ENCODE measurements at places on chromosomes 7 and 10. TPM values are rescaled to one million over a fixed set of nuclear protein-coding genes. Genes with fewer than 3 reads are reported as not detected.

- H3K27ac ChIP-seq = no peak overlapping the region
- no peak for DNase-seq
- H3K27me3 ChIP-seq = no peaks in the 10 kb centered on the region
- H3K36me3 ChIP-seq = no peaks in the 10 kb centered on the region
- no peaks in the 10 kb centered on the region for H3K4me1 ChIP-seq
Observed at GRCh38 chr7:30814700-30815387, 43.6 kb downstream of the MINDY4 start.

DNA sequence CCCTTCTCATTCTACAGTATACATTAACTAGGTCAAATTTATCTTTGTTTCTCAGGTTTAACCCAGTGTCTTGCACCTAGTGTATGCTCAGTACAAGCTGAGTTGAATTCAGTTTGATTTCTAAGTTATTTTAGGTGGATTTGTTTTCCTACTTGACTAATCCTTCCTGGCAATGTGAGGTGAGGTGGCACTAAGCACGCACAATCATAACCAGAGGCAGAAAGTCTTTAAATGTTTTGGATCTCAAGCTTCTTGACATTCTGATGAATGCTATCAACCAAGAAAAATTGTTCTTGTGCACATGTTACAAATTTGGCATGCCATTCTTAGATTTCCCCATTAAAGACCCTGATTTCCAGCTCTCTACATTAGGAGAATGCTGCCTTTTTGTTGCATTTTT lies 3.2 kb downstream of the BZW2 start:
- H3K27ac ChIP-seq = no peak overlapping the region
- no peak for DNase-seq

DNA sequence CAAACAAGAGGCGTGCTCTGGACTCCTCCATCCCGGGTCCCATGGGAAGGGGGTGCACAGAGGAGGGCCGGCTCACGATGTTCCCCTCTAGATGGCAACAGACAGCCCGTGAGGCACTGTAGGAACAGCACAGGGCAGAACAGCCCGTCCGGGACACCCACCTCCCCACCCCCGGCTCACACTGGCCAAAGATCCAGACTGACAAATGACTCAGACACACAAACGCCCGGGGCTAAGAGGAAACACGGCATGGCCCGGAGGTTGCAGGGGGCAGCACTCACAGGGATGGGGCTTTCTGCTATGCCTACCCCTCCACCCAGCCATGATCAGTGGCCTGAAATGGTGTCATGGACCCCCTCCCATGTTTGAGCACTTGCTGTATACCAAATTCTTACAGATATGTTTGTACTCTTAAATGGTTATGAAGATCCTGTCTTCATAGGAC lies 4.9 kb upstream of the ELN start:
- no peaks in the 10 kb centered on the region for H3K4me1 ChIP-seq
- H3K36me3 ChIP-seq = no peaks in the 10 kb centered on the region
- H3K27me3 ChIP-seq = peaks cover 21% of the 10 kb centered on the region
- no peak for DNase-seq
- H3K4me3 ChIP-seq = no peak overlapping the region

DNA sequence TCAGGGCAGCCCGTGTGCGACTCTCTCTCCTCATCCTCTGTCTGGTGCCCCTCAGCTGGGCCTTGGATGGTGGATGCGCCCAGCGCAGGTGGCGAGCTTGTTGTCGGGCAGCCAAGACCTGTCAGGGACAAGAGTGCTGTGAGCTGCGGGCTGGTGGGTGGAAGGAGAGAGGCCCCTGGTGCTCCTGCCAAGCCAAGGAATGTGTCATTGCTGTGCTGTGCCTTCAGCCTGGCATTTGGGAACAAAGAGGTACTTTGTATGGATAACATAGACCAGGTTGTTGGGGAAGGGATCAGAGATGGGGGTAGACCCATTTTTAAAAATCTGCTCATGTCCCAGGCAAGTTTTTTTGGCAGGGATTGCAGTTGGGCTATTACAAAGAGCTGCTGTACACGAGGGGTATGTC lies 120.9 kb downstream of the PKD1L1 start:
- no peak for DNase-seq
- no peaks in the 10 kb centered on the region for H3K36me3 ChIP-seq
- no peaks in the 10 kb centered on the region for H3K4me1 ChIP-seq
- no peak overlapping the region for H3K4me3 ChIP-seq

DNA sequence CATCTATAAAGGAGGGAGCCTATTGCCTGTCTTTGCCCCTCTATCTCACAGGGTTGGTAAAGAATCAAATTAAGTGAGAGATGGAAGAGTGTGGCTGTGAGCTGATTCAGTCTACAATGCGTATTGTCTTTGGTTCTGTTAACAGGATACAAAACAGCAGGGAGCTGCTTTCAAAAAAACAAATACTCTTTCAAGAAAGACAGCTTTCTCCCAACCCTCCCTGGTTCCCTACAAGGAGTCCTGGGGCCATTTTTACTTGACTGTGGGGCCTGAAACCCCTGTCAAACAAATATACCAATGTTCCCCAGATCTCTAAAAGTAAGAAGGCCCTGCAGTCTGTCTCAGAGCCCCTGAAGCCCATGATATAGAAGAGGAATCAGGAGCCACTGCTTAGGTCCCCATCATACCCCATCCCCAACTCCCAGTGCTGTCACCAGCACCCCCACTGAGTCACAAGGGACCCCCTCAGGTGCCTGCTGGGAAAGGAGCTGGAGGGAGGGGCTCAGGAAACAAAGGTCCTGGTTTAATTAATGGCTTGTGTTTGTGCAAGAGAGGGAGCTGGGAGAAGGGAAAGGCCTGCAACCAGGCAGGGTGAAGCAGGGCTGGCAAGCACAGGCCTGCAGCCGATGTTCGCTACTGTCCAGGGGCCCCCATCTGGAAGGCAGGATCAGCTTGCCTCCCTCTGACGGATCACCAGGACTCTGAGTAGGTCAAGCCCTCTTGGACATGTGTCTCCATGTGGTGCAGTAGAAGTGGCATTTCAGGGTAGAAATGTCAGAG lies 182.0 kb upstream of the GHITM start:
- DNase-seq = no peak
- no peaks in the 10 kb centered on the region for H3K36me3 ChIP-seq
- H3K4me1 ChIP-seq = no peaks in the 10 kb centered on the region
- no peak overlapping the region for H3K4me3 ChIP-seq

- H3K4me1 ChIP-seq = no peaks in the 10 kb centered on the region
- no peak overlapping the region for H3K27ac ChIP-seq
Observed at GRCh38 chr10:56496186-56496486, 135.1 kb upstream of the ZWINT start.

Gene GDF2
- total RNA-seq = not detected

Gene AMZ1
- total RNA-seq = not detected

Gene GPR15LG
- total RNA-seq = not detected

All from activated CD8-positive, alpha-beta T cell treated with anti-CD3 and anti-CD28 coated beads, Interleukin-2, amount 10 ng/mL, durations not matched to agents 7 days and 5 days (primary cell).